ENCODE measurements at places on chromosomes 2 and 18.

- no peak for DNase-seq
These were observed 45.2 kb downstream of the RPRM start for GRCh38 chr2:153433403-153433802.

GRCh38 chr2:86825693-86826381 is 35.1 kb upstream of the CD8A start:
- DNase-seq, result no peak

- no peak for DNase-seq
These were observed 53.6 kb upstream of the AFF3 start for GRCh38 chr2:100195942-100196341.

DNA sequence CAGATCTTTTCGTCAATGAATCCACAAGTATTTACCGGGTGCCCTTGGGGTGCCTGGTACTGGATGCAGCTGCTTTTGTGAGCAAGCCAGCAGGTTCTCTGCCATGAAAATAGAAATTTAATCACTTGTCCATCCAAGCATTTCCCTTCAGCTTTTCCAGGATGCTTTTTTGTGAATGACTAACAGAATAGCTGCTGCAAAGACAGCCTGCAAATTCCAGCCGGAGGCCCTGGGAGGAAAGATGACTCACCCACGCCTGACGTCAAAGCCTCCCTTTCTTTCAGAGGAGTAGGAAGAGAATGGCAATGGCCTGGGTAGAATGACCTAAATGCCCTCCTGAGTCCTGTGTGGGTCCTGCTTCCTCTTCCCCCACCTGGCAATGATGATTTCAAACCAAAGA is 111.9 kb downstream of the AP1S3 start:
- no peak for DNase-seq

GRCh38 chr18:48669180-48669675 is 130.4 kb downstream of the CTIF start:
- no peak for DNase-seq

GRCh38 chr2:237192881-237193280 is 107.2 kb downstream of the COPS8 start:
- no peak for DNase-seq

DNA sequence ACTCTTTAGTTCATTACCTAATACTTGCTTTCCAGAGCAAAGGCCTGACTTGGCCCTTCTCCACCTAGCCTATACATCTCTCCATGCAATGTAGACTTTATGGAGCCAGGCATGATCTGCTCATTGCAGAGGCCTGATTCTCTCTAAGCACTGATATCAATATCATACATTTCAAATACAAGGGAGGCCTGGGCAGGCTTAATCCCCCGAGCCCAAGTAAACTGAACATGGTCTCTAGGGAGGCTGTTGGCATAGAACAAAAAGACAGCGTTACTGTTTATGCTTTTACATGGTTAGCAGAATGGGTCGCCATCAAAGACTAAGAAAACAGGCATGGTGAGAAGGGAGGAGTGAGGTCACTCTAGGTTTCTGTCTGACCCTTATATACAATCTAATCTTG is 695.1 kb downstream of the ZEB2 start:
- DNase-seq, result no peak

DNA sequence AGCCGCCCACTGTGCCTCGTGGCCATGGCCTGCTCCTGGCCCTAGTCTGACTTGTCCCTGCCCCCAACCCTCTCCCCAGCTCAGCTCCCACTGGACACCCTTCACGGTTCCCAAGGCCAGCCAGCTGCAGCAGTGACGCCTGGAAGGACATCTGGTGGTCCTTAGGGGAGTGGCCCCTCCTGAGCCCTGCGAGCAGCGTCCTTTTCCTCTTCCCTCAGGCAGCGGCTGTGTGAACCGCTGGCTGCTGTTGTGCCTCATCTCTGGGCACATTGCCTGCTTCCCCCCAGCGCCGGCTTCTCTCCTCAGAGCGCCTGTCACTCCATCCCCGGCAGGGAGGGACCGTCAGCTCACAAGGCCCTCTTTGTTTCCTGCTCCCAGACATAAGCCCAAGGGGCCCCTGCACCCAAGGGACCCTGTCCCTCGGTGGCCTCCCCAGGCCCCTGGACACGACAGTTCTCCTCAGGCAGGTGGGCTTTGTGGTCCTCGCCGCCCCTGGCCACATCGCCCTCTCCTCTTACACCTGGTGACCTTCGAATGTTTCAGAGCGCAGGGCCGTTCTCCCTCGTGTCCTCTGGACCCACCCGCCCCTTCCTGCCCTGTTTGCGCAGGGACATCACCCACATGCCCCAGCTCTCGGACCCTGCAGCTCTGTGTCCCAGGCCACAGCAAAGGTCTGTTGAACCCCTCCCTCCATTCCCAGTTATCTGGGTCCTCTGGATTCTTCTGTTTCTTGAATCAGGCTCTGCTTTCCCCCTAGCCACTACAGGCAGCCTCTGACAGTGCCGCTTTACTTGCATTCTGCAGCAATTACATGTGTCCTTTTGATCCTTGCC is 35.8 kb downstream of the ANO7 start:
- DNase-seq, result no peak

GRCh38 chr2:43941359-43941758 is 54.4 kb downstream of the LRPPRC start:
- no peak for DNase-seq

All from activated naive CD4-positive, alpha-beta T cell treated with Interleukin-2 at 50 U/mL for 16 hours (primary cell).